ENCODE measurements at places on chromosomes 1 and 21. TPM values are rescaled to one million over a fixed set of nuclear protein-coding genes. Genes with fewer than 3 reads are reported as not detected.

- no peaks in the 10 kb centered on the region for H3K36me3 ChIP-seq
- no peak overlapping the region for H3K4me3 ChIP-seq
- DNase-seq, result no peak
Measured at GRCh38 chr21:45067462-45068285, 6.7 kb upstream of the ADARB1 start.

DNA sequence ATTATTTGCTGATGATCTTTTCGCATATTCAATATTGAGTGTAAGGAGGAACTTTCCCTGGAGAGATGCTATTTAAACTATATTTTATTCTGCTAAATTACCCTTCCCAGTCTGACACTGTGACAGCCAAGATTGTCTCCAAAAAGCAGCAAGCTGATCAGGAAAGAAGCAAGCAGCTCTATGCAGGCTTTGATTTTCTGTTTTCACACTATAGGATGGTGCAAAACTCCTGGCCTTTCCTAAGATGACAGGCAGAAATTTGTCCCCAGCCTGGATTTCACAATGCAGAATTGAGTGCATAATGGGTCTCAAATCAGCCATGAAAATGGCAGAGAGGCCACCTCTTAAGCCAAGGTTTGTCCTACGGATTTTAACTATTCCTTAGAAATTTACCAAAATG lies 1.1 kb downstream of the SGIP1 start:
- no peak overlapping the region for H3K4me3 ChIP-seq
- H3K27me3 ChIP-seq, result peaks cover 62% of the 10 kb centered on the region
- H3K27ac ChIP-seq, result no peak overlapping the region
- DNase-seq, result no peak
- peaks cover 17% of the 10 kb centered on the region for H3K4me1 ChIP-seq
- no peaks in the 10 kb centered on the region for H3K36me3 ChIP-seq

GRCh38 chr1:237809099-237809498 lies 81.6 kb downstream of the ZP4 start:
- no peaks in the 10 kb centered on the region for H3K4me1 ChIP-seq
- no peak for DNase-seq
- H3K4me3 ChIP-seq, result no peak overlapping the region
- no peaks in the 10 kb centered on the region for H3K36me3 ChIP-seq

- no peak overlapping the region for H3K4me3 ChIP-seq
- DNase-seq, result no peak
- no peak overlapping the region for H3K27ac ChIP-seq
Measured at GRCh38 chr1:196148367-196148970, 459.8 kb downstream of the KCNT2 start.

Gene CDK18
- total RNA-seq, result 3.5 TPM

Gene KRTAP12-2
- total RNA-seq, result not detected
